Cortex of kidney (tissue), 1 donor: ENCODE measurements at places on chromosomes 6 and 20.

- DNase-seq: no peak
These were observed 36.4 kb upstream of the UTRN start for GRCh38 chr6:144248476-144249301.

DNA sequence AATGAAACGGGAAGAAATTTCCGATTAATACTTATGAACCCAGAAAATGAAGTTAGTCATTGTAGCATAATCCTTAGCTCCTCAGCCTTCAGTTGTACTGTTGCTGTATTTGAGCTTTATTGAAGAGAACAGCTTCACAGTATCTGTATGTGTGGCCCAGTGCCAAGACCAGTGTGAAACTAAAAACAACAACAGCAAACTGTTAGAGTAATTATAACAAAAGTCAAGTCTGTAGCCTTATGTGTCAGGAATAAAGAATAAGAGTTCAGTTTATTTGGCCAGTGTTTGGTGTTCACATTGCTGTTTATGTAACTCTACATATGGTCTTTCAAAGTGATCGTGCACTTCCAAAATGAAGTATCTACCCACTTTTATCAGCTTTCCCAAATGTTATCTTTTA is 70.9 kb downstream of the ARID1B start:
- no peak for DNase-seq

DNA sequence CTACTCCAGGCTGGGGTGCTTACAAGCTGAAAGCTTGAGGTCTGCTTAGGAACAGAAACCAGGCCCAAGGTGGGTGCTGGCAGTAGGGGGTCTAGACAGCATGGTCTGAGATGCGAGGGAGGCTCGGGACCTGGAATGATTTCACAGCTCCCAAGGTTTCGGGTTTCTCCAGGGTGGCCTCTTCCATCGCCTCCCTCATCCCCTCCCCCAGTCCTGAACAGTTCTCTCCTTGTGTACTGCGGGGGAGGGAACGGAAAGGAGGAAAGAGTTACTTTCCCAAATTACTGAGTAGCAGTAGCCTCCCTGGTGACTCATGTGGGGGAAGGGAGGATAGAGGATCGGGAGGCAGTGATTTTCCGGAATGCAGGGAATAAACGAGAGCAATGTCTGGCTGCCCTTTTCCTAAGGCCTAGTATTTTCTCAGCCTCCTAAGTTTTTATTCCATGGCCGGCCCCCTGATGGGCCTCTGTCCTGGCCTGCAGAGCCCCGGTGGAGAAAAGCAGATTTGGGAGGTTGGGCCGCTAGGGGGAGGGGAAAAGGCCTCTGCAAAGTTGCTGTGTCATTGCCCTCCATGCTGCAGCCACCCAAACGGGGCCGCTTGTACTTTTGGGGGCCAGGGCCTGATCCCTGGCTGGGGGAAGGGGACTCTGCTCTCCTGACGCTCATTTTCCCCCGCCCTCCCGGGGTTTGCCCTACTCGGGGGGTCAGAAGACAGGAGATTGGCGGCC is 1.5 kb downstream of the BRD2 start:
- DNase-seq: no peak

GRCh38 chr20:21505161-21505809 is 8.6 kb downstream of the NKX2-2 start:
- DNase-seq: no peak

GRCh38 chr20:35120012-35120701 is 27.0 kb downstream of the EDEM2 start:
- DNase-seq: no peak

GRCh38 chr6:1287103-1287591 is 24.8 kb upstream of the FOXQ1 start:
- no peak for DNase-seq

- DNase-seq: no peak
These were observed 29.6 kb upstream of the MAP7 start for GRCh38 chr6:136579800-136580199.

DNA sequence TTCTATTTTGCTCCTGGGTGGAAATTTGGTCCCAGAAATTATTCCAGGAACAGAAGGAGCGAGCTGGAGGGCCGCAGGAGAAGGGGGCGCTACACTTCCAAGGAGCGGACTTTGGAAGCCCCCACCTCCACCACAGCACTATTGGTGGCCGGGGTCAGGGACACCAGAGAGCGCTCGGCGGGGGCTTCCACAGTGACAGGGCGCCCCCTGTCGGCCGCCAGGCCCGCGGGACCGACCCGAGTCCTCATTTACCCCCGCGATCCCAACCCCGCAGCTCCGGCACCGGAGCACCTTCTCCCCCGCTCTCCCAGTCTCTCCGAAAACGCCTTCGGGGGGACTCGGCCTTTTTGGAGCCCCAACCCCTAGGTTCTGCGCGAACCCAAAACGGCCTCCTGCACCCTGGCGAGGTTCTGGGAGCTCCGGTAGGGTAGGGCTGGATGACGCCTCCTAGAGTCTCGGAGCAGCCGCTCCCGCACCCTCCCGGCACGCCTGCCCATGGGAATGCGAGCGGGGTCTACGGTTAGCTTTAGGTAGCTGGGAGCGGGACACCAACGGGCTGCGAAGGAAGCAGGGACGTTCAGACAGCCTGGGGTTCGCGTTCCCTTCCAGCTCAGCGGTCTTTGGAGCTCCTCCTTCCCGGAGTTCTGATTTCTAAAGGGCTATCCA is 2.4 kb upstream of the FOXA2 start:
- no peak for DNase-seq

DNA sequence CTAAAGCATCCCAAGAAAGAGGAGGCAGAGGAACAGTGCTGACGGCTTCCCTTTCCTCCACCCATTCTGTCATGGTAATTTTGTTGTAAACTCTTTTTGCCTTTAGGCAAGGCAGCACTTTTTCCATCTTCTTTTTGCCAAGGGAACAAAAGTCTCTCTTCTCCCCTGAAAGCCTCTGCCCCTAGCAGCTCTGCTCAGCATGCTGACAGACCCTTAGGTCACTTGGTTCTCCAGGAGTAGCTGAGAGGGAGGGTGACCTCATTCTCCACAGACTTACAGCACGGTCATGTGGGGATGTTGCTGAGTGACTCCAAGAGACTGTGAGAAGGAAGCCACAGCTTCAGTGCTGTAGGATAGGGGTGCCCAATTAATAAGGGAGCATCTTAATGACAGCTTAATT is 81.1 kb upstream of the RALGAPA2 start:
- no peak for DNase-seq

GRCh38 chr20:45998761-45999160 is 9.9 kb upstream of the MMP9 start:
- DNase-seq: no peak

- no peak for DNase-seq
These were observed 74.0 kb downstream of the SSR1 start for GRCh38 chr6:7238900-7239589.

DNA sequence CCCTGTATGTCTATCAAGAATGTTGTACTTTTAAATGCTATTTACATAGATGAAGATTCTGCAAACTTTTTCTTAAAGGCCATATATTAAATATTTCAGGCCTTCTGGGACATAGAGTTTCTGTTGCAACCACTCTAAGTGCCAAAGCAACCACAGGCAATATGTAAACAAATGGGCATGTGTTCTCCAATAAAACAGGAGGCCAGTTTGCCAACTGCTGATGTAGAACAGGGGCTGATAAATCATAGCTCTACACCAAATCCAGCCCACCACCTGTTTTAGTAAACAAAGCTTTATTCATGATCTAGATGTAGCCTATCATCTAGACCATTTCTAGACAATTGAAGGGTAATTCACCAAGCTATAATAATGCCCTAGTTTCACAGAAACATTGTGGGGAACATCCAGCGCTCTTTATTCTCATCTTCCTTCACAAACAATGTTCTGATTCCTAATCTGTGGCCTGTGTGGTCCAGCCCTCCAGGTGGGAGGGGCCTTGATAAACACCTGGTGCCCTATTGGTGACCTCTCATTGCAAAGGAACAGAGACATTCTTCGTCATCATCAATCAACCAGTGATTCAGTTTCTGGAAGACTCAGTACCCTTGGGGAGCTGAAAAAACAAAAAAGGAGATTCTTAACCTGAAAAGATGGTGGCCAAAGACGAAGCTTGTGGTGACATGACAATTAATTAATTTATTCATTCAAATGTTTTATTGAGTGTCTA is 80.2 kb downstream of the PREP start:
- DNase-seq: no peak
